ENCODE measurements at places on chromosomes 11 and 22. TPM values are rescaled to one million over a fixed set of nuclear protein-coding genes. Genes with fewer than 3 reads are reported as not detected.

OR5B21 gene
- total RNA-seq, result 0.22 TPM

OR52N4 gene
- total RNA-seq, result not detected

FAM83F gene
- total RNA-seq, result not detected

SERPIND1 gene
- total RNA-seq, result not detected

PANX3 gene
- total RNA-seq, result not detected

HBG2 gene
- total RNA-seq, result not detected

PTH gene
- total RNA-seq, result not detected

DSCAML1 gene
- not detected for total RNA-seq

Data from articular chondrocyte of knee joint (primary cell).